Activated naive CD8-positive, alpha-beta T cell treated with anti-CD3 and anti-CD28 coated beads, Interleukin-2, amount 10 ng/mL, durations not matched to agents 7 days and 5 days (primary cell): ENCODE measurements at places on chromosomes 2 and 18. TPM values are rescaled to one million over a fixed set of nuclear protein-coding genes. Genes with fewer than 3 reads are reported as not detected.

The TMEM178A gene
- total RNA-seq, result 0.23 TPM

The SPIRE1 gene
- 3.6 TPM for total RNA-seq

The VAMP5 gene
- total RNA-seq, result 66.7 TPM

The DUSP2 gene
- total RNA-seq, result 47.7 TPM

The CREG2 gene
- total RNA-seq, result not detected

The EHD3 gene
- 1.5 TPM for total RNA-seq

The TXNDC2 gene
- total RNA-seq, result not detected

The CTLA4 gene
- total RNA-seq, result 7.6 TPM

The RGPD3 gene
- not detected for total RNA-seq

The PIK3C3 gene
- total RNA-seq, result 65.8 TPM

The CDH19 gene
- total RNA-seq, result not detected

The SH3BP4 gene
- 0.17 TPM for total RNA-seq

The SNTG2 gene
- total RNA-seq, result 2.9 TPM

The DNAH7 gene
- total RNA-seq, result not detected

The CERKL gene
- total RNA-seq, result not detected

GRCh38 chr2:203681978-203682377, 24.5 kb upstream of the CD28 start:
- DNase-seq, result no peak

DNA sequence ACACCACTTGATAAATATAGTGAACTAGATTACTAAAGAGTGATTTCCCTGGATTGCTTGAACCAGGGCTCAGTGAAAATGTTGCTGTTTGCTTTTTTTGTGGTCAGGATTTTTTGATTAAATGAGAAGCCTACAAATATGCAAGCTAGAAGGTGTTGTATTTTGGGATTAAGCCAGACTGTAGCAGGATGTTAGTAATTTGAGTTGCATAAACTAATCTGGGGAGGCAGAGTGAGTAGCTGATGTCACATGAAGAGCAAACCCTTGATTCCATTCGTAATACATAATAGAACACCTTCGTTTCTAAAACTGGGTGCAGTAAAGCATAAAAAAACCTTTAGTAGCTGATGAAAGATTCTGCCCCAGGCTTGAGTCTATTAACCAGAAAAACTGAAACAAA, 32.0 kb downstream of the NEDD4L start:
- no peak for DNase-seq

- no peak for DNase-seq
Measured at GRCh38 chr2:143493339-143493738, 364.1 kb downstream of the ARHGAP15 start.

DNA sequence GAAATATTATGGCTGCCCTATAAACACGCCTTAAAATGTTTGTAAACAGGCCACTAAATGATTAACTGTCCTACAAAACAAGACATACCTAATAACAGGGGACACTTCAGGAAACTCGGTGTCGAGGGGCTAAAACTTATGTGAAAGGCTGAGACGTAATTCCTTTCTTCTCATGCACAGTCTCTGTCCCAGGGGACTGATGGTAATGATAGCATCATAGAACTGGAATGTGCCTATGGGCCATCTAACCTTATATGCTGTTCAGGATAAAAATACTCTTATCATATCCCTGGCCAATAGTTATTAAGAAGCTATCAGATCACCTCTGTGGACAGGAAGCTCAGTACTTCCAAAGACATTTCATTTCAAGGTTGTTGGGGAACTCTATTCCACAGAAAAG, 252.6 kb upstream of the RASGRP3 start:
- no peak for DNase-seq

DNA sequence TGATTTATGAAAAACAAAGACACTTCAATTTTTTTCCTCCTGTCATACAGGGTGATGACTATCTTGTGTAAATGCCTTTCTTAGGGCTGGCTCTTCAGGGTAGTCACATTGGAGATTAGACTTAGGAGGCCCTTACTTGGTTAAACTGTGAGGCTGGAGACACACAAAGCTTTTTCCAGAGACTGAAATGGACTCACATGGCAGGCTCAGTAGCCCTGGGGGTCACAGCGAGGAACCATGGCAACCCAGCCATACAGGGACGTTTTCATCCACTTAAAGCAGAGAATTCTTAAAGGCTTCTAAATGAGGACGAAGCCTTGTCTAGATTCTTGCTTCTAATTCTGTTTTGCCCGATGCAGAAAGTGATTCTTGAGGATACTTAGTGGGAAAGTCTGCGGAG, 57.3 kb upstream of the ZDBF2 start:
- no peak for DNase-seq

DNA sequence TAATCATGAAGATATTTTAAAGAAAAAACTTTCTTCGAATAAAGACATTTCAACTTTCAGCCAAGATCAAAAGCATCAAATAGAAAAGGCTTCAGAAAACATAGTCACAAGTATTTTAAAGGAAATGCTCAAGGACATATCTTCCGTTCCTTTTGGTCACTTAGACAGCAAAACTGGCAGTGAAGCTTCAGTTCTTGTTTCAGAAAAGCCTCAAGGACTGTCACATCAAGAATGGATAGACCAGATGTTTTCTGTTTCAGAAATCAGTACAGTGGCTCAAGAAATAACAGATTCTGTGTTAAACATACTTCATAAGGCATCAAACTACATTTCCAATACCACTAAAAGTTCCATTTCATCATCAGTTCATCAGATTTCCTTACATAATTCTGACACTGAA, 51.8 kb downstream of the FSIP2 start:
- no peak for DNase-seq

DNA sequence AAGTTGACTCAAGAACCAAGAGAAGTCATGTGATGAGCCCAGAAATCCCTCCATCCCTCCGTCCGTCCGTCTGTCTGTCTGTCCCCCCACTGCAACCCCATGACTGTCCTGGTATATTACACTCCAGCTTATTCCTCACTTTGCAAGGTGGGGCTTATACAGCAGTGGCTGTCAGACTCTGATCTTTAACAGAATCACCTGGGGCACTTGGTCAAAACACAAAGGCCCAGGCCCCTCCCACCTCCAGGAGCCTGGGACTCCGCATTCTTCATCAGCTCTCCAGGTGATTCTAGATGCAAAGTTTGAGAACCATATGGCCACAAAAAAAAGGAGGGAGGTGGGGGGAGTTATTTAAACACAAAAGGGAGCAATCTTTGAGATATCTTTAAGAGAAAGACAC, 61.4 kb downstream of the MYO5B start:
- no peak for DNase-seq

- DNase-seq, result no peak
Measured at GRCh38 chr2:21333684-21334083, 209.9 kb downstream of the TDRD15 start.

- no peak for DNase-seq
Measured at GRCh38 chr2:38446418-38446817, 69.3 kb upstream of the ATL2 start.

DNA sequence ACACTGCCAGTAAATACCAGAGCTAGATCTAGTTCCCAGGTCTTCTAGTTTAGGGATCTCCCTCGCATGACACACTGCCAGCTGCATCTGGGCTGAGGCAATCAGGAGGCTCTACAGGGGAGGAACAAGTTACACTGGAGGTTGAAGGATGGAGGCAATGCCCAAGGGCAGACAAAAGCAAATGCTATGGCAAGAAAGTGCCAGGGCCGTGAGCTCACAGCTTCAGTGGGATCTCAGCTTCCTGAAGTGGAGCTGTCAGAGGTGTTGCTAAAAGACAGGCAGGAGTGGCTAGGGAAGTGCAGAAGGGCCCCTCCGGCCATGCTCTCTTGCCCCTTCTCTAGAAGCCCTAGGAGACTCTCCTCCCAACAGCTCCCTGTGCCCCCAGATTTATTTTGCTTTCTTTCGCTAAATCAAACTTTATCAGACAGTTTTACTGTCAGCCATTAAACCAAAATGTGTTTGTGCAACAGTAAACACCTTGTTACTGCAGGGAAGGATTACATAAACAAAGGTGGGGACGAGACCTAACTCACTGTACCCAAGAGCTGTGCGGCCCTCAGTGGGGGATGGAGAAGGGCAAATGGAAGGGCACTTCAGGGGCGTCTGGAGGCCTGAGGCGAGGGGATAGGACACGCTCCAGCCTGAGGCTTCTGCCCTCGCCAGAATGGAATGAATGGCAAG, 39.4 kb upstream of the PKDCC start:
- DNase-seq, result no peak

- DNase-seq, result no peak
Measured at GRCh38 chr2:180664507-180664906, 315.9 kb upstream of the UBE2E3 start.

- no peak for DNase-seq
Measured at GRCh38 chr18:63928331-63928730, 20.6 kb downstream of the SERPINB10 start.

DNA sequence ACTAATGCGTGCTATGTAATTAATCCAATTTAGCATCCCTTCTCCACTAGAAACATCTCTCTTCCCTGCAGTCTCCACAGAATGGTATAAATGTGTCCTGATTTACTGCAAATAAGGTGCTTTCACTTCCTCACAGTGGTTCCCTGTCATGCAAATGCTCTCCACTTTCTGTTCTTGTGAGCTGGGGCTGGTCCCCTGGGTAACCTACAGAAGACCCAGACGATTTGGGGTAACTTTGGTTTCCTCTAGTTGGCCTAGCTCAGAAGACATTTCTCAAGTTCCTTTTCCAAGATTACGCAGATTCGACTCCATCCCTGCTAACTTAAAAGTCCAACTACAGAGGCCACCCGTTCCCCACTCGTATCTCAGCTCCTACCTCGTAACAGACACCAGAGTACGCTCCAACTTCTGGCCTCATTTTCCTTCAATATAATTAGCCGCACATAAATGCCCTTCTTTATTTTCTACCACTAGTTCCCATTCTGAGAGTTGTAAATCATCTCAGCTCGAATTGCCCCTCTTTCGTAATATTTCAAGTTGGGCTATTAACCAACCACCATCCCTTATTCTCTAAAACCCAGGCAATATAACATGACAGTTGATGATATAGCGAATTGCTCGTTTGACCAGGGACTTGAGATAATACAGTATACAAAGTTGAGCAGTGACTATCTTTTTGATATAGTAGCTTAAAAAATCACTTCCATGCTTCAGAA, 28.8 kb upstream of the NEDD4L start:
- no peak for DNase-seq

DNA sequence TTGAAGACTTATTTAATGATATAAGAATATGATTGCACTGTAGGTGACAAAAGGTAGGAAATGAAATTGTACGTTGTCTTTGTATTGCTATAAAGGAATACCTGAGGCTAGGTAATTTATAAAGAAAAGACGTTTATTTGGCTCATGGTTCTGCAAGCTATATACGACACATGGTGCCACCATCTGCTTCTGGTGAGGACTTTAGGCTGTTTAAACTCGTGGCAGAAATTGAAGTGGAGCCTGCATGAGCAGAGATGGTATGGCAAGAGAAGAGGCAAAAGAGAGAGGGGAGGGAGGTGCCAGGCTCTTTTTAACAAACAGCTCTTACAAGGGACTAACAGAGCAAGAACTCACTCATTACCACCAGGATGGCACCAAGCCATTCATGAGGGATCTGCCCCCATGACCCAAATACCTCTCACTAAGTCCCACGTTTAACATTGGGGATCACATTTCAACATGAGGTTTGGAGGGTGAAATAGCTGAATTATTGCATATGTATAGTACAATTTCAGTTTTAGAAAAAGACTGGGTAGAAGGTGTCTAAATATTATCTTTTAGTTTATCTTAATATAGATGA, 86.8 kb downstream of the GULP1 start:
- no peak for DNase-seq

DNA sequence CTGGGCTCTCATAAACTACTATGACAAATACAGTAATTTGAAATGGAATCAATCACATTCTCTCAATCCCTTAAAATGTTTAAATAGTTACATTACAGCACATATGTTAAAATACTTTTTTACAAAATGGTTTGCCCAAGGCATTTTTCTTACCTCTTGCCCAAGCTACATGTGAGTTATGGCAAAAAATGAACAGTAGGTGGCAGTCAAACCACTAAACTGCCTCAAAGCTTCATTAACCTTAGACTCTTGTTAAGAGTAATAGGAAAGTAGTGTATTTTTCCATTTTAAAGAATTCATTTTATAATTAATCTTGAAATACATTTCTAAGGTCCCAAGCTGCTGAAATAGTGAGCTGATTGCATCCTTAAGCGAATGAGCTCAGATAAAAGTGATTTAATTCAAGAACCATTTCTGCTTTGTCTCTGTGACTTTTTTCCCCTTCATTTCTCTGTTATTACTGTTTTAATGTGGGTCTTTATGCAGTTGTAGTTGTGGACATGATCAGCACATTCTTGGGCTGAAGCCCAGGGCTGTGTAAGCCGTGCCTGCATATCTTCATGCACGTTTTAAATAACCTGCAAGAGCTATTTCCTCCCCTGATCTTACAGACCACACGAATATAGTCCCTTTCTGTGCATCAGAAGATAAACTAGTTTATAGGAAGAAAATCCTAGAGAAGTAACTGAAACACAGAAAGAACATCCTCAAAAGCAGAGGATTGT, 311.8 kb downstream of the LNPK start:
- DNase-seq, result no peak

GRCh38 chr18:50460716-50461115, 85.9 kb downstream of the SKA1 start:
- DNase-seq, result no peak

GRCh38 chr2:3492951-3493614, 26.2 kb downstream of the ADI1 start:
- no peak for DNase-seq

DNA sequence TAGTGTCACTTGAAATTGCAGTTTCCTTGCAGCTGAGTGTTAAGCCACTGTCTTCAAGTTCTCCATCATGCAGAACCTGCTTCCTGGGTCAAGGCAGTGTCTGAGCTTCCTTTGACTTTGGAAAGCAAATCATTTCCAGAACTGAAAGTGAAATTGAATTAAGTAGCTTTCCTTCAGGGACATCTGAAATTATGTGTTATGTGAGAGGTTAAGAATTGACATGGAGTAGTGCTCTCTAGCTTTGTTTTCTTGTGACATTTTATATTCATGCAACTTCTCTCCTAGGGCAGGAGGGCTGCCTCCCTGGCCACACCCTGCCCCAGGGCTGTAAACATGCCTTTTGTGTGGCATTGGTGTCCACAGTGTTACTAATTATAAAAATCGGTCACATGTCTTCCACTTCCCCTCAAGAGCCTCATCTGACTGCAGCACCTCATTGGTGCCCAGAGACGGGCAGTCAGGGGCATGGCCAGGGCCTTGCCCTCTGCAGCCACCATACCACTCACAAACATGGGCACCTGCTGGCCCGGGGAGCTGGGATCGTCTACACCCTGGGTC, 14.4 kb downstream of the RAB12 start:
- no peak for DNase-seq

- DNase-seq, result no peak
Measured at GRCh38 chr2:160490733-160491685, 2.6 kb downstream of the RBMS1 start.
